ENCODE measurements at places on chromosomes 1 and 21.

DNA sequence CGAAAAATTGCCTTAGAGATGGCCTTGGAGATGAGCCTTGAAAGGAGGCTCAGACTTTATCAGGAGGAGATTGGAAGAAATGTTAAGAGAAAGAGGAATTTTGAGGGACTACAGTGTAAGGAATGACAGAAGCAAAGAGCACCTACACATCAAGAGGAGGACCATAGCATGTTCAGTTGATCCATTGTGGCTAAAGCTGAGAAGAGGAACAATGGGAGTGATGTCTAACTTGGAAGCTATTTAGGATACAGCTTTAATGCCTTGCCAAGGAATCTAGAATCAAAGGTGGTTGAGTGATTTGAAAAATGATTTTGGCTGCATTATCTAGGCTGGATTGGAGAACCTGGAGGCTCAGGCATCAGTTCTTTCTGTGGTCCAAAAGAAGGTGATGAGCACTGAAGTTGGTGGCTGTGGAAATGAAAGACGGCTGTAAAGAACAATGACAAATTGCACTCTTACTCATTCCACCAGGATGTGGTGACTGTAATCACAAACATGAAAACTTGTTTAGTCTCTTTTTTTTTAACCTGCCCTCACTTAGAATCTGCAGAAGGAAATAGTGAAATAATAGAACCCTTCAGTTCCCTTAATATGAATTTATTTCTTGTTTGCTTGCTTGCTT lies 11.3 kb downstream of the FAM20B start:
- DNase-seq = peak; percentile 60

- no peak for DNase-seq
Observed at GRCh38 chr21:45530423-45531113, 11.7 kb downstream of the SLC19A1 start.

- no peak for DNase-seq
Observed at GRCh38 chr1:162631546-162632191, 595 bp upstream of the DDR2 start.

- no peak for DNase-seq
Observed at GRCh38 chr1:31531177-31531999, 44.9 kb upstream of the TINAGL1 start.

- DNase-seq = no peak
Observed at GRCh38 chr1:145750426-145750825, 31.1 kb downstream of the CD160 start.

DNA sequence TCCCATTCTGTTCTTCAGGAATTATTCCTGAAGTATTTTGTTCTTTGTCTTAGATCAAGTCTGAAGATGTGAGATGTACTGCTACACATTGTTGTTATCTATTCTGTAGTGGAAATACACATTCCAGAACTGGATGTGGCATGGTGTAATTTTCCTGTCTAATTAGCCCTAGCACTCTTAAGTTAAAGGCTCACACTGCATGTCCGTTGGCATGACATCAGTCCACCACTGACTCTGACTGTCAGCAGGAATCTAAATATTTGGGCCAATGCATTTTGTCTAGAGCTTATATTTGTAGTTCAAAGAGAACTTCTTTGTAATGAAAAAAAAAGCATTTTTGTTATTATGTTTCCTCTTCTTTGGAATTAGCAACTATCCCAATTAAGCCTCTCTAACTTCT lies 201.0 kb downstream of the S1PR1 start:
- DNase-seq = no peak

GRCh38 chr1:208019257-208019656 lies 108.3 kb upstream of the CD34 start:
- no peak for DNase-seq

DNA sequence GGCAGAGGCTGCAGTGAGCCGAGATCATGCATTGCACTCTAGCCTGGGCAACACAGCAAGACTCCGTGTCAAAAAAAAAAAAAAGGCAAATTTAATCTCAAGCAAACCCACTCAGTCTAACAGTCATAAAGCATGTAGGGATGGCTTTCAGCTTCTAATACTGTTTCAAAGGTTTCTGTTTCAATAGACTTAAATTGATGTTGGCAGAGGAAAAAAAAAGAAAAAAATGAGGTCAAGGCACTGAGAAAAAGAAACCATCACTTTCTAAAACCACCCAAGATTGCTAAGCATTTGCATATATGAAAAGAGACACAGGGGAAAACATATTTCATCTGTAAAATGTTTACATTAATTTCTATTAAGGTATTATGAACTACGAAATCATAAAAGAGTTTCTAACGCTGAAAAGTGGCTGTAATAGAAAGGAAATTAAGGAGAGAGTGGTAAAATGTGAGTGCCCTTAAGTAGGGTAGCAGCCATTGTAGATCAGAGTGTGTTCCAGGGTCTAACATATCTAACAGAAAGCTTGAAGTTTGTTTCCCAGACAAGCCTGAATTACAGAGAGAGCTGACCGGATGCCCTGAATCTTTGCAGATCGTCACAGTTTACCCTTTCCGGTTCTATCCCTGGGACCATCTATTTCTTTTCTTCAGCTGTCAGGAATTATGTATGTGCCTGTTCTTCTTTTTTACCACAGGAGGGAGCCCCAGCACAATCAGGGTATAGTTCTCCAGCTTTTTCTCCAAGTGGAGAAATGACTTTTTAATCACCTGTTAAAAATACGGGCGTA lies 70.0 kb downstream of the PLD5 start:
- DNase-seq = peak; percentile 7

DNA sequence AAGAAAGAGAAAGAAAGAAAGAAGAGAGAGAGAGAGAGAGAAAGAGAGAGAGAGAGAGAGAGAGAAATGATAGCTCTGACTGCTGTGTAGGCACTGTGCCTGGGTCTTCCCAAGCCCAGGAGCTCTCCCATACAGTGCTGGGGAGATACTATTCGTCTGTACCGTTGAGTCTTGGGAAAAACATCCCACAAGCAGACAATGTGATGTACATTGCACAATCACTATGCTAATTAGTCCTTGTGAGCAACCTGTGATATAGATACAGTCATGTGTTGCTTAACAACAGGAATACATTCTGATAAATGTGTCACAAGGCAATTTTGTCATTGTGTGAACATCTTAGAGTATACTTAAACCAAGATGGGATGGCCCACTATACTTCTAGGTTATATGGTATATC lies 381.0 kb downstream of the HHAT start:
- no peak for DNase-seq

DNA sequence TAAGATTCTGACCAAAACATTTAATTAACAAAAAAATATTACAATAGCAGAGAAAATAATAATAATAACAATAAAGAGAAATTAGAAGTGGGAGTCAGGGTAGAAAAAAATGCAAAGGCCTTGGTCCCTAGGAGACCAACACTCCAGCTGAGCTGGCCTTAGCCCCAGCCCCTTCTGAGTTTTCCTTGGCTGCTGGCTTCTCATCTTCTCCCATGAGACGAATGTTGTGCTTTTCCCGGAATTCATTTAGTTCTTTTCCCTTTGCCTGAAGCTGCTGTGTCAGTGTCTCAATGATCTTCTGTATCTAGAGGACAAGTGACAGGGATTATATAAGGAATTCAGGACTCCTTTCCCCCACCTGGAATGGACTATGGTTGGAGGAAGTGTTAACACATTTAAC lies 2.4 kb downstream of the KLHDC9 start:
- DNase-seq = no peak

DNA sequence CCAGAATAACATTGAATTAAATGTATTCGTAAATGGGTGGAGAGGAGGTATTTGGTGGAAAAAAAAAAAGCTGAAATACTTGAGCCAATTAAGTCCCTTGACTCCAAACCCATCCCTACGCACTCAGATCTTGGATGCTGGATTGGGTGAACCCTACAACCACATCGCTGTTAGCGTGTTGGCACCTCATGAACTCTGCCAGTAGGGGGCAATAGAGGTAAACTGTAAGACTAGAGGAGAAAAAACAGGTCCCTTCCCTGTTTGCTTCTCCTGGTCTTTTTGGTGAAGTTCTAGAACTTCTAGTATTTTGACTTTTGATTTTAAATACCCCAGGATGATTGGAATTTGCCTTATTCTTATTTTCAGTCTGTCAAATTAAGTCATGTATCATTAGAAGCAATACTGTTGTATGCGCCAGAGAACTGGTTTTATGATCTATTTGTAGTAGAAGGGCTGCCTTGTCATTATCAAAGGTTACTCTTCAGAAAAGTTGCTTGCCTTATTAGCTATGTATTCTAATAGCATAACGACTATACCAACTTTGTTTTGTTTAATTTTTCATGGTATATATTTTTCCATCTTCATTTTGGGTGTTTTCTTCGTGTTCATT lies 1.9 kb upstream of the OR13G1 start:
- DNase-seq = peak; percentile 64

- DNase-seq = no peak
Observed at GRCh38 chr1:36871146-36871971, 163.0 kb downstream of the GRIK3 start.

GRCh38 chr1:235910357-235911299 lies 43.9 kb upstream of the LYST start:
- peak; percentile 73 for DNase-seq

- no peak for DNase-seq
Observed at GRCh38 chr1:151585622-151586021, 26.2 kb upstream of the SNX27 start.

DNA sequence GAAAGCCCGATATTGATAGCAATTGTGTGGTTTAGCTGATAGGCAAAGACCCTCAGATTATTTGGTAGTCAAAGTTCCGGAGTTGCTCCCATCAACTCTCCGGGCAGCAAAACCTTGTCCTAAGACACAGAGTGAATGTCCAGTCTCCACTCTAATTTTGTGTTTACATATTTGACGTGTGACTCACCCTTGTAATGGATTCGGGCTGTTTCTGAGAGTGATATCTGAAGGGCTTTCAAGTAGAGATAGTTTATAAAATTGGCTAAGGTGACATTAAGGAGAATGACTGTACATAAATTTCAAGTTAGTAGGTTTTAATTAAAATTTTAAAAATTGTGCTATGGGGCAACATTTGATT lies 154.2 kb downstream of the CNIH3 start:
- no peak for DNase-seq

DNA sequence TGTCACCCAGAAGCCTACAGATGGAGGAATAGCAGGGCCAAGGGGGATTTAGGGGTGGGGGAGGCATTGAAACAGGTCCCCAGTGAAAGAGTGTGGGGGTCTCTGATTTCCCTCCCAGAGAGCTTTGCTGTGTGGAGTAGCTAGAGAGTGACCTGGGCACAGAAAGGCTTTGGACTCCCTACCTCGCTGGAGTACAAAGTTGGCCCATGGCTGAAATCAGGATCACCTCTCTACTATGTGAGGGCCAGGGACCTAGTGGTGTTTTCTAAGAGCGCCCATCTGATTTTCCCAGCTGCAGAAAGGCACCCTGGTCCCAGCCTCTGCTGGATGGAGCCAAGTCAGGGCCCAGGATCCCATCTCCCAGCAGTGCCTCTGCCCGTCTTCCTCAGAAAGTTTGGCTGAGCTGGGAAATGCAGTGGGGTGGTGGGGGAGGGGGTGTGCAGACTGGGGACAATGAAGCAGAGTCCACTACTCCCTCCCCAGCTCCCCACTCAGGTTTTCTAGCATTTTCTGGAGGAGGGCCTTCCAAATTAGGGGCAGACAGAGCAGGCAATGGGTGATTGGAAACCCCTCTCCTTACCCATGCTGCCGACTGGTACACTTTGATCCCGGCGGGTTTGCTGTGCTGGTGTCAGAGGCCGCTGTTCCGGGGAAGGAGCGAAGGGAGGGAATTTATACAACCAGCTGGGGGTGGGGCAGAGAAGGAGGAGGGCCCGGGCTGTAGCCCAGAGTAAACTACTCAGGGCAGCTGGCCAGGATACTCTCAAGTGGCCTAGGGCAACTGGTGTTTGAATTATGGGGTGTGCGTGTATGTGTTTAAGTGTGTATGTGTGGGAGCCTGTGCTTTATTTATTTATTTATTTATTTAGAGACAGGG lies at the start of gene SELENBP1:
TSS of gene SELENBP1 (minus strand) at position 648 of the 877 bp plus-strand sequence. CDS start at position 584, 64 bp downstream.
- no peak for DNase-seq

DNA sequence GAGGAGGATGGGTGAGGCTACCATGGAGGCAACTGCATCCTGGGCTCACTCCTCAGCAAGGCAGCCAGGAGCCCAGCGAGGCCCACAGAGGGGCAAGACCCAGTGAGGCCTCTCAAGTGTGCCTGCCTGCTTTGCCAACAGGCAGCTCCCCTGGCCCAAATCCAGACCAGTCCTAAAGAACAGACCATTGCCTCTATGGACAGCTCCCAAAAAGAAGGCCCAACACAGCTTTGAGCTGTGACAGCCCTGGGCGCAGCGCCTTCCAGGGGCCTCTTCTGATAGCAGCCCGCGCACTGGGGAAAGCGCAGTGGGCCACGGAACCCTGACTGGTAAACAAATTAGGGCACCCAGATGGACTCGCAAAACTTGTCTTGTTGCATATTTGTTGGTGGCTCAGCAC lies 25.5 kb downstream of the C1orf198 start:
- DNase-seq = no peak

DNA sequence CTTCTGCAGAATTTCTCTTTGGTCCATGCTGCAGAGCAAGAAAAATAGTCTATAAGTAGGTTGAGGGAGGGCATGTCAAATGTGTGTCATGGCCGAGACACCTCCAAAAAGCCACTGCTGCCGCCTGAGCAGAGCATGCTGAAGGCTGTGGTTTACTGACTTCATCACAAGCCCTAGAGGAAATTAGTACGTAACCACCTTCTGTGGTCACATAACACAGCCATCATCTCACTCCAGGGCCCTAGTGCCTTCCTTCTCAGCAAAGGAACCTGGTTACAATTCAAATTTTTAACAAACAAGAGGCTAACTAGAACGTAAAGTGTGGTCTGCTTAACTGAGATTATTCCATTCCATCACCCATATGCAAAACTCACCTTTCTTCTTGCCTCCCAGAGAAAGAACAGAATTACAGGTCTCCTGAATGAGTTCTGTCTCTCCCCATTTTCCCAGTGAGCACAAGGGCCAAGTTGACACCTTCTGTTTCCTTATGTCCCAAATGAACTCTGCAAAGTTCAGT lies at the start of gene PTPN22:
TSS of gene PTPN22 (minus strand) at position 116 of the 517 bp plus-strand sequence.
- peak; percentile 90 for DNase-seq

DNA sequence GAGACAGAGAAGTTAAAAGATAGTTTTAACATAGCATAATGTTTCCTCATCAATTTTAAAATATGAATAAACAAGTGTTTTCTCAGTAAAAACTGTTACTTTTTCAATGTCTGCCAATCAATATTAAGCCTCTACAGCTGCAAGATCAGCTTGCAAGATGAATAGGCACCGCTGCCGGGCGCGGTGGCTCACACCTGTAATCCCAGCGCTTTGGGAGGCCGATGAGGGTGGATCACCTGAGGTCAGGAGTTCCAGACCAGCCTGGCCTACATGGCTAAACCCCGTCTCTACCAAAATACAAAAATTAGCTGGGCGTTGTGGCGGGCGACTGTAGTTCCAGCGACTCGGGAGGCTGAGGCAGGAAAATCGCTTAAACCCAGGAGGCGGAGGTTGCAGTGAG lies 54.8 kb upstream of the SH3GLB1 start:
- DNase-seq = no peak
